ENCODE measurements at places on chromosomes 2 and 18.

DNA sequence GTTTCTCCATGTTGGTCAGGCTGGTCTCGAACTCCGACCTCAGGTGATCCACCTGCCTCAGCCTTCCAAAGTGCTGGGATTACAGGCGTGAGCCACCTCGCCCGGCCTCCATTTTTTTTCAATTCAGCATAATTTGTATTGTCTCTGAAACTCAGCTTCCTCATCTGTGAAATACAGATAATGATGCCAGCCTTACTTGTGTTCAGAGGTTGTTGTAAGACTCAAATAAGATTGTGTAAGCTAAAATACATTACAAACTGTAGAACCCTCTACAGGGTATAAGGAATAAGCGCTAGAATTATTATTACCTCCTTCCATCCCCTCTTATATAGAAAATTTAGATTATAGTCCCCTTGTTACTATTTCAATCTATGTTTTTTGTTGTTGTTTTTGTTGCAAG is 24.8 kb upstream of the STARD7 start:
- DNase-seq = no peak

- DNase-seq = no peak
Measured at GRCh38 chr2:205115511-205115910, 566.8 kb upstream of the NRP2 start.

DNA sequence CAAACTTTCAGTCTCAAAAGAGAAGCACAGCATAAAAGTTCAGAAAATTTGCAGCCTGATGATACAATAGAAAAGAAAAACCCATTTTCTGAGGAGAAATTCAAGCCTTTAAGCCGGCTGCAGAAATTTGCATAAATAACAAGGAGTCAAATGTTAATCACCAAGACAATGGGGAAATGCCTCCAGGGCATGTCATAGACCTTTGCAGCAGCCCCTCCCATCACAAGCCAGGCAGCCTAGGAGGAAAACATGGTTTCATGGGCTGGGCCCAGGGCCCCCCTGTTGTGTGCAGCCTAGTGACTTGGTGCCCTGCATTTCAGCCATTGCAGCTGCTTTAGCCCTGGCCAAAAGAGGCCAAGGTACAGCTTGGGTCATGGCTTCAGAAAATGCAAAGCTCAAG is 54.1 kb upstream of the CAVIN2 start:
- DNase-seq = no peak

GRCh38 chr2:20677301-20678085 is 10.5 kb downstream of the GDF7 start:
- no peak for DNase-seq

DNA sequence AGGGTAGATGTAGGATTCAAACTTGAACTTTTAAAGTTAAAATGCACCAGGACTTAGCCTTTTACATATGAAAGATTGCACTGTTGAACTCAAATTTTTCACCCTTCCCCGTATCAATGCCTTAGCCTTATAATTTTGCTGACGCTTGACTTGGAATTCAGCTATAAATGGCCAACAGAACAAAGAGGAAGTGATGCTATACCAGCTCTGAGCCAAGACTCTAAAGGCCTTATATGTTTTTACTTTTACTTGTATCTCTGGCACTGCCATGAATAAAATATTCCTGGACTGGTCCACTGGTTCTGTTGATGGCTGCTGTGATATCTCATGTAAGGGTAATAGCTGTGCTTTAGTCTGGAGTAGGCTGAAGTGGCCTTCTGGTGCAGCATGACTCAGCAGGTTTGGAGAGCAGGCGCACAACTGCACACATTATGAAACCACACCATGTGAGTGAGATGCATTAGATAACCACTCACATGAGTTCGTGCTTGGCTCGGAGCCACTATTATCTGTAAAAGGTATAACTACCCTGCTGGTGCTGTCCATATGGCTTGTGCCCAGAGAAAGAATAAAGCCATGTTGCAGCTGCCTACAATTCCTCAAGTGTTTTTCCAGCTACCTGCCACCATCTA is 8.4 kb upstream of the IER3IP1 start:
- DNase-seq = peak; percentile 53

DNA sequence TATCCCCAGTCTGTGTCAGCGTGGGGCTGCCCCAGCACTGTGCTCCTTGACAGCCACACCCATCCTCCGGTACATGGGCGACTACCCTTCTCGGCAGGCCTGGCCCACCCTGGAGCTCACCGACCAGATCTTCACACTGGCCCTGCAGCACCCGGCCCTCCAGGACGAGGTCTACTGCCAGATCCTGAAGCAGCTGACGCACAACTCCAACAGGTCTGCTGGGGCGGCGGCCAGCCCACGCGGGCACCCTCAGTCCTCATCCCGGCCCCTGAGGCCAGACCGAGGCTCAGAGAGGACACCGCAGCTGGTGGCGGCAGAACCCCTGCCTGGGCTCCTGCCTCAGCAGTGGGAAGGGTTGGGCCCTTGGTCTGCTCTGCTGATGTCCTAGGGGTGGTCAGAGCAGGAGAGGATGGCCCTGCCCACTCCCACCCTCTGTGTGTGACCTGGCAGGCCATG is 14.4 kb upstream of the GPR17 start:
- no peak for DNase-seq

- no peak for DNase-seq
Measured at GRCh38 chr2:129458436-129458835, 521.0 kb upstream of the RAB6C start.

GRCh38 chr2:239220981-239221396 is 179.8 kb downstream of the HDAC4 start:
- DNase-seq = no peak

DNA sequence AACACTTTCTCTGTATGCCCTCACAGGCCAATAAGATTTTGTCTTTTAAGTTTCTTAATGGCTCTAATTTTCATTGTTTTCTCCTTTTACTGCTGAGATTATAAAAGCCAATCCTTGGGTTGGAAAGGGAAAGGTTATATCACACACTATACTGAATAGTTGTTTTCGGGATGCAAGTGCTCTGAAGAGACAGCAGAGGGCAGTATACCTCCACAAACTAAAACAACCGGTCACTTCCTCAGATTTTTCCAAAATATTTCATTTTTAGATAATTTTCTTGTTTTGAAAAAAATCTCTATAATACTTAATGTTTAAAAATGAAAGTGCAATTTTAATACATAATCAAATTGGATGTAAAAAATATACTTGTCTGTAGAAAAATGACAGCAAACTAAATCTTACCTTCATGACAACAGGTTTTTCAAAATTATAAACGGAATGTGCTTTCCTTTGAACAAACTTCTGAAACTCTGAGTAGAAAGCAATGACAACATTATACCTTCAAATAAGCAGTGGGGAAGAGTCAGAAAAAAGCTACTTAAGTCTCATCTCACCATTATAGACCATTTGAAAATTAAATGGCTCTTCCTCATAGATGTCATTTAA is 82.7 kb downstream of the ORC4 start:
- peak; percentile 52 for DNase-seq

DNA sequence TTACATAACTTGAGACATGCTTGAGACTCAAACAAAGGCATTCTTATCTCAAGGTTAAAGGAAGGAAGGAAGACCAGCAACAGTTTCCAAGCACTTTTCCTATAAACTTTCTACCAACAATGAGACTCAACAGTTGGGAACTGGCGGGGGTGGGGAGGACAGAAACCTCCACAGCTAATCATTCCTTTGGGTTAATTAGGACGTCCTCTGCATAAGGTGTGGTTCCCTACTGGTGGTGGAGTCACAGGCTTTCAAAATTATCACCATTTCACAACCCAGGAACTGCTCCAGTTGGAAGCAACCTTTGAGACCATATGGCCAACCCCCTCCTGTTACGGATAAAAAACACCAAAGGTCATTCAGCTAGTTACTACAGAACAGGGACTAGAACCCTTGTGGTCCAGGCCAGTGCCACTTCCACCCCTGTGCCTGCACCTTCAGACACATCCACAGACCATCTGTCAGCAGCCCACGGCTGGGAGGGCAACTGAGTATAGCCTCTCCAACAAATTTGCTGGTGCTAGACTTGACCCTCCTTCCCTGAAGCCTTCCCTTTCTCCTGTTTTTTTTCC is 30.1 kb upstream of the ATL2 start:
- DNase-seq = no peak

DNA sequence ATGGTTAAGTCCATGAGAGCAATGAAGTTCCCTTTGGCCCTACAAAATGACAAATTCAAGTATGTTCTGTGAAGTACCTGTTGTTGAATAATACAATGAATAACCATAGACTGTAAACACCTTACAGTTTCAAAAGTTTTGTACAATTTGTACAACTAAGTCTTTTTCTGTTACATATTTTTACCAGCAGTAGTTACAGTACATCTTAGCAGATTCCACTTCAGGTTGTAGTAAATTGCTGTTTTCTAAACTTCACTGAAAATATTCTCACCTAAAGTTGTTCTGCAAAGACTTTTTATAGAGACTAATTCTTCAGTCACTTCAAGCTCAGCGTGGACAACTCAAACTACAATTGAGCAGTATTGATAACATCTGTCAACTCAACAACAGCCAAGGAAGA is 28.7 kb downstream of the LNPK start:
- DNase-seq = no peak

DNA sequence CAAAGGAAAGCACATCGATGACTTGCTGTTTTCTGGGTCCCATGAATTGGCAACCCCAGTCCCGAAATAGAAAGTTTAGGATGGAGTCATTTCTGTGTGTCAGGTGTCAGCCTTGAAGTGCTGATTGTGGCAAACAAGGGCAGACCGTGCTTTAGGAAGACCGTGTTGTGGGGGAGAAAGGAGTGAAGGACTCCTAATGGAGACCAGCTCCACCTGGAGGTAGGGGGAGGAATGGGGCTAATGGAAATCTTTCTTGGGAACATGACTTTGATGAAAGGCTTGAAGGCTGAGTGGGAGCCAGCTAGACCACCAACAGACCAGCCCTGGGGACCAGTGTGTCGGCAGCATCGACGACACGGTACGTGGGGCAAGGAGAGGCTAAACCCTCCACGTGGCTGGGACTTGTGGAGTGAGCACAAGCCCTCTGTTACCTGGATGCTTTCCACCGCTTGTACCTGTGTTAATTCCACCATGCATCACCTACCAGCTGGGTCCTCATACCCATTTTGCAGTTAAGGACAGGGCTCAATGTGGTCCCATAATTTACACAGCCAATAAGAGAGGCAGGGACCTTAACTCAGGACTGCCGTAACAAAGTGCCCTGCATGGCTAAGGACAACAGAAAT is 104.2 kb downstream of the SH3BP4 start:
- DNase-seq = peak; percentile 50

DNA sequence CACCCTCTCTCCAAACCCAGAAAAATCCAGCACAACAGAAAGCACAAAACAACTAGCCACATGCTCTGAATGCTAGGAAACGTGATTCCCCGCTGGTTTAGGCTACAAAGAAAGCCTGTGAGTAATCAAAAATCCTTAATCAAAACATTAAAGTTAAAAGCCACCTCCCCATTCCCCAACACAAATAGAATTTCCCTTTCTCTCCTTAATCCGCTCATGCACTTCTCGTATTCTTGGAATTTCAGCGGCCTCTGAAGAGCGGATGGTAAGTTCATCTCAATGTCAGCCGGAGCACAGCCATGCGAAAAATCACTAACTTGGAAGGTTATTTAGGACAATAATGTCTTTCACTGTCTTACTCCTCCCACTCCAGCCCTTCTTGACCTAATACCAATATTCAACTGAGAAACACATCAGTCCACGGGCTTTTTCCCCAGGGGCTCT is 126.7 kb downstream of the OSBPL1A start:
- peak; percentile 63 for DNase-seq

DNA sequence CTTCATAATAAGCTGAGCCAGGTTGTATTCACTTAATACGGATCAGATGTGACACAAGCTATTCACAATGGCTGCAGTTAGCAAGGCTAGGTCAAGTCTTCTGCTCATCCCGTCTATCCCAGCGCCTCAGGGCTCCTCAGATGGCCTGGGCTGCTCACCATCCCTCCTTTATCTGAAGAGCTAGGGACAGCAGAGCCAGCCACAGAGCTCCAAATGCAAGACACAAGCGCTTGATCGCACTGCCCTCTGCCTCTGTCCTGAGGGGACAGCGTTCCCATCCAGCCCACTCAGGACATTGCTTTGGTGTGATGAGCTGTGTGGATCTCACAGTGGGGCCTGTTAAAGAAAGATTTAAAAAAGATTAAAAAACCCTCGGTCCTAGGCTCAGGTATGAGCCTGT is 254.4 kb upstream of the HS6ST1 start:
- no peak for DNase-seq

DNA sequence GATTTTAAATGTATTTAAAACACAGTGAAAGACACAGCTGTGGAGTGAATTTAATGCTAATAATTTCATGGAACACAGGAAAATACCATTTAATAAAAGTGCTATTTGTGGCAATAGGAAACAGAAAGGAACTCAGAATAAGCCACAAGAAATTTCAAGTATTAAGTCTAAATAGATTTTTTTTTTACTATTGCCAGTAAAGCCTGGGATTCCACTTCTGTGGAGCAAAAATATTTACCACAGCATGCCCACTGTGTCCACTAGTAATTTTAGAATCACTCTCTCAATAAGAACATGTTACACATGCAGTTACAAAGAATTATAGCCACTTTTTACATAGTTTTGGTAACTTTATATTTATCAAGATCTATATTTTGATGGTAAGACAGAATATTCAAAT is 17.2 kb downstream of the KCTD18 start:
- DNase-seq = no peak

- no peak for DNase-seq
Measured at GRCh38 chr2:97736608-97737330, 23.4 kb downstream of the ZAP70 start.

Measured in fibroblast of mammary gland (primary cell).